ENCODE measurements at places on chromosomes 16 and 17. TPM values are rescaled to one million over a fixed set of nuclear protein-coding genes. Genes with fewer than 3 reads are reported as not detected.

GRCh38 chr16:30967795-30968194 is 10.2 kb downstream of the SETD1A start:
- DNase-seq = no peak

GRCh38 chr17:64984851-64985521 is 65.7 kb upstream of the LRRC37A3 start:
- no peak for DNase-seq

- DNase-seq = no peak
Measured at GRCh38 chr16:10308305-10309193, 77.3 kb upstream of the ATF7IP2 start.

GRCh38 chr16:56628486-56629350 is 3.1 kb downstream of the MT1E start:
- DNase-seq = no peak

GRCh38 chr17:39769974-39770587 is 32.3 kb downstream of the GRB7 start:
- peak; percentile 81 for DNase-seq

- no peak for DNase-seq
Measured at GRCh38 chr17:8954339-8954738, 11.2 kb downstream of the PIK3R5 start.

- peak; percentile 18 for DNase-seq
Measured at GRCh38 chr16:73126525-73126853, 78.6 kb upstream of the ZFHX3 start.

DNA sequence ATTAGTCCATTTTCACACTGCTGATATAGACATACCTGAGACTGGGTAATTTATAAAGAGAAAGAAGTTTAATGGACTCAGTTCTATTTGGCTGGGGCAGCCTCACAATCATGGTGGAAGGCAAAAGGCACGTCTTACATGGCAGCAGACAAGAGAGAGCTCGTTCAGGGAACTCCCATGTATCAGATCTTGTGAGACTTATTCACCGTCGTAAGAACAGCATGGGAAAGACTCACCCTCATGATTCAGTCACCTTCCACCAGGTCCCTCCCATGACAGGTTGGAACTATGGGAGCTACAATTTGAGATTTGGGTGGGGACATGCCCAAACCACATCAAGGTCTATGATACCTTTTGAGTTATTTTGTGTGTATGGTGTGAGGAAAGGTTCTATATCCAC is 66.9 kb downstream of the METRNL start:
- no peak for DNase-seq

GRCh38 chr17:17963694-17964436 is 8.3 kb downstream of the TOM1L2 start:
- no peak for DNase-seq

- DNase-seq = no peak
Measured at GRCh38 chr17:49964769-49965523, 4.0 kb upstream of the DLX4 start.

GRCh38 chr17:20043021-20043420 is 33.9 kb downstream of the SPECC1 start:
- DNase-seq = no peak

SRCIN1 gene
- 0.27 TPM for total RNA-seq

RHBDF1 gene
- total RNA-seq = 40.2 TPM

NLRC3 gene
- not detected for total RNA-seq

SOX8 gene
- 1.3 TPM for total RNA-seq

KRT14 gene
- not detected for total RNA-seq

HAP1 gene
- total RNA-seq = 1.6 TPM

PROCA1 gene
- 0.58 TPM for total RNA-seq

SLC6A2 gene
- not detected for total RNA-seq

HOXB5 gene
- 3.8 TPM for total RNA-seq

All from kidney epithelial cell (primary cell).